NCI-H187 treated with DMSO at 0.1 percent for 48 hours (cell line): ENCODE measurements at places on chromosomes 6 and 20.

GRCh38 chr6:52381249-52381648 is 19.3 kb downstream of the PAQR8 start:
- no peak for DNase-seq

DNA sequence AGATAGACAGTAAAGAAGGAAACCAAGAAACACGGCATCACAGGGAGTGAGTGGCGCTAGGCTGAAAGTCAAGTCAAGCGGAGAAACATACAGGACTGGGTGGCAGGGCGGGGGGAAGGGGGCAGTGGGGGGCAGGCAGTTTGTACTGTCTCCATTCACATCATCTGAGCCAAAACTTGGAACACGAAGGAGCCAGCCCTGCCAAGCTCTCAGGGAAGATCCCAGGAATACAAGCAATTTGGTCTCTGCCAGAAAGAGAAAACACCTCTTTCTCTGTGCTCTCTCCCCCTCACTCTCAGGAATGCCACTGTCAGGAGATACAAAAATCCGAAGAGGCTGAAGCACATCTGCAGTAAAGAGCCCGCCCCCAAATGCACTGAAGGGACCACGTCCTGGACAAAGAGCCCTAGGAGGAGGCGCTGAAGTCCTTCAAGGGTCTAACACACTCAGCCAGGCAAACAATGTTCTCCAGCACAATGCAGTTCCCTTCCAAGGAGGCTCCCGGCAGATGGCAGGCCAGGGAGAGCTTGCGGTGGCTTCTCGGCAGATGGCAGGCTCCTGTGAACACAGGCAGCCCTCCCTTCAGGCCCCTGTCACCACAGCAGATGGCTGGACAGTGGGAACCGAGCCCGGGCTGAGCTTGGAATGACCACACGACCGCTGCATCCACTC is 90.0 kb downstream of the ATP9A start:
- no peak for DNase-seq

- DNase-seq = no peak
Measured at GRCh38 chr20:53681352-53682212, 87.9 kb upstream of the ZNF217 start.

GRCh38 chr6:66184091-66184490 is 477.1 kb upstream of the EYS start:
- no peak for DNase-seq

- DNase-seq = no peak
Measured at GRCh38 chr20:41308290-41308711, 9.2 kb downstream of the ZHX3 start.

GRCh38 chr20:38075161-38075998 is 41.8 kb downstream of the RPRD1B start:
- no peak for DNase-seq

DNA sequence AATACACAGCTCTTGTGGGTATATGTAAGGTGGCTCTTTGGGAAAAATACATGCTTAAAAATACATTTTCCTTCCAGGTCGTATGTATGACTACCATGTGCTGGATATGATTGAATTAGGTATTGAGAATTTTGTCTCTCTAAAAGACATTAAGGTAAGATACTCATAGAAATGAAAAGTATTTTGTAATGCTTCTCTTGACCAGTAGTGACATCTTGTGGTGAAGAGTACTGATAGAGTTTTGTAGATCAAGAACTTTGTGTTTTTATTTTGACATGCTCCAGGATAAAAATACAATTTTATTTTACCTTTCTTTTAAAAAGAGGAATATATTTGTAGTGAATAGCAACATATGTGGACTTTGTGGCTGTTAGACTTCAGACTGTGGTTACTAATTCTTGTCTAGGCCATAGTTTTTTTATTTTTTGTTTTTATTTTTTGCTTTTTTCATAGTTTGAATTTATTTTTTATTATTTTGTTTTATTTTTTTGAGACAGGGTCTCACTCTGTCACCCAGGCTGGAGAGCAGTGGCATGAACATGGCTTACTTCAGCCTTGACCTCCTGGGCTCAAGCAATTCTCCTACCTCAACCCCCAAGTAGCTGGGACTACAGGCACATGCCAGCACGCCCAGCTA is 17.9 kb downstream of the RPF2 start:
- no peak for DNase-seq

- no peak for DNase-seq
Measured at GRCh38 chr6:114172576-114173260, 170.1 kb downstream of the HS3ST5 start.

GRCh38 chr6:14353281-14353680 is 235.7 kb downstream of the CD83 start:
- no peak for DNase-seq

GRCh38 chr6:125251516-125252220 is 50.1 kb downstream of the HDDC2 start:
- no peak for DNase-seq

- DNase-seq = no peak
Measured at GRCh38 chr20:34112600-34113101, 608 bp upstream of the EIF2S2 start.

DNA sequence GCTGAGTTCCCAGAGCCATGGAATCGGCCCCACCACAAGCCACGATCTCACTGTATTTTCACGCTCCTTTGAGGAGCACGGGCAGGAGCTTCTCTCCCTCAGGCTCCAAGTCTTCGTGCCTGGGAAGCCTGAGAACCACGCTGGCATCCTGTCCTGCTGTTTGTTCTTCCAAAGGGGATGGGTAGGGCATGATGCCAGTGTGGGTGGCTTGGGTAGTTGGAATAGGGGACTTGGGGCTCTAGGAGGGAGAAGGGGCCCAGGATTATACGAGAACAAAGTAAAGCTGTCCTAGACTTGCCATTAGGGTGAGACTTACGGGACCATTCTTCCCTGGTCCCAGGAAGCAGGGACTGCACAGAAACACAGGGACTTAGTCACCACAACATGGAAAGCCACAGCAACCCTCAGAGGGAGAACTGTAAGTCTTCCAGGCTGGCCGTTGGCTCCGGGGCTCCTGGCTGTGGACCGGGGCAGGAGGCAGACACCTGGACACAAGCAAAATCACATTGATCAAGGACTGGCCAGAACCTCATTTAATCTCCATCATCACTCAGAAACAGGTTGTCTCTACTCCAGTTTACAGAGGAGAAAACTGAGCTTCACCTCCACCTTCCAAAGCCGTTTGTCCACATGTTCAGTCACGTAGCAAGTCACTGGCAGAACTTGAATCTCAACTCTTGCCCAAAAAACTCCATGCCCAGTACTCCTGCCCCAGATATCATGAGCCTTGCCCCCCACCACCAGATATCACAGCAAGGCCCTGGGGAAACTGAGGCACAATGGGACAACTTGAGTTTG is 1.3 kb downstream of the CCN5 start:
- no peak for DNase-seq

- no peak for DNase-seq
Measured at GRCh38 chr6:101465863-101466262, 72.4 kb downstream of the GRIK2 start.

DNA sequence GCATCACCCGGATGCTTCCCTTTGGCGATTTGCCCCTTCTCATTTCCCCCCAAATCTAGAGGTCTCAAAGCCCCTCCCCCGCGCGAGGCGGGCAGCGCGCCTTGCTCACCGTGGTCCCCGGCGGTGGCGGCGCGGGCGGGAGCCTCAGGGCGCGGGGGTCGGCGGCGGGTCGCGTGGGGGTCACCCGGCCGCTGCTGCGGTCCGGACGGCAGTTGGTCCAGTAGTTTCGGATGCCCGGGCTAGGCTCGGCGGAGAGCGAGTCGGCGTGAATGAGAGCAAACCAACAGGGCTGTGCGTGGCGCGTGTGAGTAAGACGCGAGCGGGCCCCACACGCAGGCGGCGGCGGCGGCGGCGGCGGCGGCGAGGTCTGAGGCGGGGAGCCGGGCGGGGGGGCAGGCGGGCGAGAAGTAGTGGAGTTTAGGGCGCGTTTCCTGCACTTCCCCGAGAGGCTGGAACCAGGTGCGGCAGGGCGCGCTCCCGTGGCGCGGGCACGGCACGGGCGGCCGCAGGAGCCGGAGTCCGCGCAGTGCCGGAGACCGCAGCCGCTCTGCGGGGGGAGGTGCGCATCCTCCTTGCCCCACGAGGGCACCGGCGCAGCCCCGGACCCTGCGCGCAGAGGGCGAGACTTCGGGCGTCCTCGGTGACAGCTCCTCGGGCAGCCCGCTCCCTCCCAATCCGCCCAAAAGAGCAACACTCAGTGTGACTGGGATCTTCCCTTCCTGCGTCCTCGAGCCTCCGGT is 567 bp downstream of the HS3ST5 start:
- DNase-seq = no peak

GRCh38 chr6:157079771-157080170 is 243.5 kb downstream of the TMEM242 start:
- DNase-seq = no peak

GRCh38 chr20:45896641-45897161 is 5.6 kb downstream of the CTSA start:
- no peak for DNase-seq

DNA sequence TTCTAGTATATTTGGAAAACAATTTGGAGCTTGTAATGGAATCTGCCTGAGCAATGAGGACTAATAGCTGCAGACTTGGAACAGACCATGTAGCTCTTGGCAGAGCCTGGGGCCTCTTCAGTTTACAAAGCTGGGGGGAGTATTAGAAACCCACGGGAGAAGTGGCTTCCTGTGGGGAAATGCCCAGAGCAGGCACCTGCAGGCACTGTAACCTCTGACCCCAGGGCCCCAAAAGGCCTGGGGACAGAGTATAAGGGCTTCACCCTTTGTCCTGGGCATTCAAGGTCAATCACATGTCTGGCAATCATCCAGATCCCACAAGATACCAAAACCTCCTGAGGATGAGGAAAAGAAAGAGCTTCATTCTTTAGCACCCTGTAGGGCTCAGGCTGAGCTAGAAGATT is 19.4 kb downstream of the PKIG start:
- no peak for DNase-seq

DNA sequence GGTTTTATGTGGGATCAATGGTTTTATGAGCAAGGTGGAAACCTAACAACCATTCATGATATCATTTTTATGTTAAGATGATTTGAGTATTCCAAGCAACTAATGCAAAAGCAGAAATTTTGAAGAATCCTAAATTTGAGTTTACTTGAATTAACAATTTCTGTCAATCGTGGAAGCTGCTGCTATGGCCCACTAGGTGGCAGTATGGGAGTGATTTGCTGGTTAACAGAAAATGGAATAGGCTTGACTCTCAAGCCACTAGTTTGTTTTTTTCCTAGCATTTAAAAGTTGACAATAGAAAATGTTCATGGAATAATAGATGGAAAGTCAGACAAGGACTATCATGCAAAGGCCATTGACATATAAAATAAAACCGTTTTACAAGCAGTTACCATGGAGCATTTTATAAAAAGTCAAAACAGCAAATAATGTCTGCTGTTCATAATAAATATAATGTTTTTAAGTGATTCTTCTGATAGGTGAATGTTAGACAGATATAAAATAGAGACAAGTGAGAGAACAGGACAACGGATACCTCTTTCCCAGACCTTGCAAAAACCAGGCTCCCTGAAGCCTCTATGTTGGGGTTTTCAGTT is 43.0 kb upstream of the TMEM200A start:
- peak; percentile 27 for DNase-seq

- DNase-seq = no peak
Measured at GRCh38 chr6:35146453-35146852, 5.3 kb upstream of the TCP11 start.

- no peak for DNase-seq
Measured at GRCh38 chr6:23531666-23532065, 594.3 kb upstream of the NRSN1 start.

DNA sequence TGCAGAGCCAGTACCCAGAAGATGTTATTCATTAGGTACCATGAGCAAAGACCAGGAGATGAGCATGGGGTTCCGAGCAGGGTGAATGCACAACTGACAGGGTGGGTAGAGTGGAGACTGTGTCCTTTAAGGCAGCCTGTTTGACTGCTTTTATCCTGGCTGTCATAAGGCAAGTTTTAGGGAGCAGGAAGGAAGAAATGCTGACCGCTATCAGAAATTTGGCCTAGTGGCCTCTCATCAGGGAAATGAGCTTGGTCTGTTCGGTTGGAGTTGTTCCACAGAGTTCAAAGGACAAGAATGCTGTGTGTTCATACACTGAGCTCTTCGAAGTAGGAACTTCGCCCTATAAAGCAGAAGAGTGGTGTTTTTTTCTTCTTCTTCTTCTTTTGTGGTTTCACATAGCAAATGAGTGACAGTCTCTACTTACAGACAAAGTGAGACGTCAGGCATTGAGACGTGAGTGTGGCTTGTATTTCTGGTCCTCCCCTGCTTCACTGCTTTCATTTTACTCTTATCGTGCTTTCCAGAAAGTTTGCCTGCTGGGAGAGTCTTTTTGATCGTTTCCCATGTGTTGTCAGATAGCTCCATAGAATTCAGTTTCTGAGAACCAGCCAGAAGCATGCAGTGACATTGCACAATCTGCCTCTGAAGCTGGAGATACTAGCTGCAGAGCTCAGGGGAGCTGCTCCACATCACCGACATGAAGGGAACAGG is at the start of gene CASS4:
CASS4 (plus strand) TSS at position 502 of the 714 bp plus-strand sequence; CDS start at position 701, 199 bp downstream.
- no peak for DNase-seq

DNA sequence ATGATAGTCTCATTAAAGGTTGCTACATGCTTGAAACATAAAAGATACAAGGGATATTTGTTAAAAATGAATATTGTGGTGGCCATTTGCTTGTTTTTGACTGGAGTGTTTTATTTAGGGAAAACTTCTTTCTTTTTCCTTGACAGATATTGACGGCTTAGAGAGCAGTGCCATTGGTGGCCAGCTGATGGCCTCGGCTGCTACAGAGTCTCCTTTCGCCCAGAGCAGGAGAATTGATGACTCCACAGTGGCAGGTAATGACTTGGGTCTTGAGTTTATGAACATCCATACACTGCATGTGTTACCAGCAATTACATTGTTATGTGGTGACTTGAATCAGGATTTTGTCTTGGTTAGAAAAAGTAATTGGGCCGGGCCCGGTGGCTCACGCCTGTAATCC is 67.5 kb upstream of the PBOV1 start:
- DNase-seq = no peak

- no peak for DNase-seq
Measured at GRCh38 chr6:106120006-106120405, 33.9 kb downstream of the PRDM1 start.
